ENCODE measurements at places on chromosomes 2 and 18. TPM values are rescaled to one million over a fixed set of nuclear protein-coding genes. Genes with fewer than 3 reads are reported as not detected.

- no peak overlapping the region for H3K4me3 ChIP-seq
- no peak overlapping the region for H3K27ac ChIP-seq
- H3K4me1 ChIP-seq, result peaks cover 4% of the 10 kb centered on the region
Observed at GRCh38 chr2:4455486-4456155, 752.2 kb downstream of the DCDC2C start.

DNA sequence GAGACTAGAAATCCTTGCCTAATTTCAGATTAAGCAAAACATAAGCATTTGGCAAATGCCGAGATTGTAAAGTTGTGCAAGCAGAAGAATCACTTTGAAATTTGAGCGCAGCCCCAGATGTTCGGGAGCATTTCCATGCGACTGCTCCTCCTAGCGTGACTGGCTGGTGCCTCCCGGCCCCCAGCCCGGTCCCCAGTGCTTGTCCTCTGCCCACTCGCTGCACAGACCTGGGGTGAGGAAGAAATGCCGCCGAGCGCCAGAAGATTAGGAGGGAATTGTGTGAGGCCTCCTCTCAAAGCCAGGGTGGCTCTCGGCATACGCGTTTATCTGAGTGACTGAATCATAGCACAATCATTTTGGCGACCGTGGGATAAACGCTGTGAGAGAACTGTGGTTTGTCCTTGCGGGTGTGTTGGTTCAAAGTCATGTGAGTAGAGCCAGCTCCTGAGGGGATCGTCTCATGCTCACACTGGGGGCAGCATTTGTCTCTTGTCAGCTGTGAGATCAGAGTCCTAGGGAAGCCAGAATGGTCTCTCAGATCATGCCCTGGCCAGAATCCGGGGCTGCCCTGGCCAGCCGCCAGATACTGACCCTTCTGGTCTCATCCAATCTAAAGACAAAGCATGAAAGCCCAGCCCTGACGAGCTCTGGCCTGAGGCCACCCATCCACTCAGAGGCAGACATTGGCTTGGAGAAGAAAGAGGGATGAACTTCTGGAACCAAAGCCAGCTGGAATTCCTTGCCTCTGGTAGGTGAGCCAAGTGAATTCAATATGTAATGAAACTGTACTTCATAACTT is 189.3 kb downstream of the SH3RF3 start:
- H3K27ac ChIP-seq, result peak overlapping the region; percentile 98
- H3K4me1 ChIP-seq, result peaks cover 99% of the 10 kb centered on the region
- no peaks in the 10 kb centered on the region for H3K27me3 ChIP-seq
- no peaks in the 10 kb centered on the region for H3K36me3 ChIP-seq

- no peak overlapping the region for H3K27ac ChIP-seq
- no peaks in the 10 kb centered on the region for H3K27me3 ChIP-seq
- H3K4me3 ChIP-seq, result no peak overlapping the region
- peaks cover 35% of the 10 kb centered on the region for H3K36me3 ChIP-seq
Observed at GRCh38 chr2:157743051-157743450, 114.4 kb upstream of the ACVR1C start.

DNA sequence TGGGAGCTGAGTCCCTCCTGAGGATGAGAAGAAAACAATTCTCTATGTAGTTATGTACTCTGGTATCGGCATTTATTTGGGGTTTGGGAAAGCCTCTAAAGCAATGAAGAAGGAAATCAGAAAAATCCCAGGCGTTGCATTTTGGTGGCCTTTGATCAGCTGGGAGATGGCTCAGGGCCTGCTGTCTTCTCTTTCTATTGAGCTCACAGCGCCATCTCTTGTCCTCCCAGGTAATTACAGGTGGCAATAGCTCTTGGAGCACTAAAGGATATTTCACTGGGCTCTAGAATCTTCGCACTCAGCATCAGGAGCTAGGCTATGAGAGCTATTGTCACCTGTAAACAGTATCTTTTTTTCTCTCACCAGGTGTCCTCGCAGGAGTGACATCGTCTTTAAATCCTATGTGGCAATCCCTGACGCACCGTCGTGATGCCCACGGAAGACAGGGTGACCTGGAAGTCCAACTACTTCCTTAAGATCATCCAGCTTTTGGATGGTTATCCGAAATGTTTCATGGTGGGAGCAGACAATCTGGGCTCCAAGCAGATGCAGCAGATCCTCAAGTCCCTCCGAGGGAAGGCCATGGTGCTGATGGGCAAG is 76.1 kb upstream of the PMAIP1 start:
- no peak overlapping the region for H3K4me3 ChIP-seq
- H3K27ac ChIP-seq, result peak overlapping the region; percentile 6
- peak; percentile 89 for DNase-seq
- H3K27me3 ChIP-seq, result no peaks in the 10 kb centered on the region
- no peaks in the 10 kb centered on the region for H3K36me3 ChIP-seq

ESPNL gene
- total RNA-seq, result not detected

PRSS56 gene
- not detected for total RNA-seq
